ENCODE measurements at places on chromosomes 5 and 9.

GRCh38 chr9:108083160-108083750 lies 593.7 kb upstream of the KLF4 start:
- DNase-seq, result peak; percentile 14

GRCh38 chr9:105376893-105377292 lies 70.9 kb upstream of the FSD1L start:
- DNase-seq, result no peak

- DNase-seq, result peak; percentile 29
Observed at GRCh38 chr5:1380011-1380817, 35.3 kb upstream of the CLPTM1L start.

- no peak for DNase-seq
Observed at GRCh38 chr5:14464671-14465070, 116.9 kb upstream of the OTULINL start.

GRCh38 chr5:129361441-129362025 lies 98.6 kb upstream of the ADAMTS19 start:
- peak; percentile 17 for DNase-seq

DNA sequence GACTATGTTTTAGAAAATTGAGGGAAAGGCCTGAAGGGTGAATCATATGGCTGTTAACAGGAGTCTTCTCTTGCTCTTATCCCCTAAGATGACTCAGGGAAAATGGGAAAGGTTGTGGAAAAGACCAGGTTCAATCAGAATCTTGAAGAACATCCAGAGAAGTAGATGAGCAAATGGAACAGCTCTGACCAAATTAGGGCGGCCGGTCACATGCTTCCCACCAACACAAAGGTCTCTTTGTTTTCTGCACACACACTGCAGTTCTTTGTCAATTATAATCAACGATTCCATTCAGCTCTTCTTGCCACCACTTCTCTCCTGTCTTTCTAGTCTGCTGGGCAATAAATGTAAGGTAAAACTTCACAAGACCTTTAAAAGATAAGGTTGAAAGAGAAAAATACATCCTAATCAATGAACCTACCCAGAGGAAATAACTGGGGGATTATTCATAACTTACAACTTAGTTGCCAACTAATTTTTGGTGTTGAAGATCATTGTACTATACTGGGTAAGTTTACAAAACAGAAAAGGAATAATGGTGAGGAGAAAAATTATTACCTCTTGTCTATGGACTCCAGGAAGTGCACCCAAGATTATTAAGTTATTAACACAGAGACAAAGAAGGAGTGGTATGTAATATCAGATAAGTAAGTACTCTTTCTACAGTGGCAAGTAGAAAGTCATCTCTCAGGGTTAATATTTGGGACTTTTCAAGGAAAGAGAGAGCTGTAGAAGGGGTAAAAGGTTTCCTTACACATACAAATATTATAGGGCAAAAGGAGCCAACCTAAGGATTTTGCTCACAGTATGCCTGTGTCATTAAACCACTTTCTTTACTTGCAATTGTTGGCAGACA lies 441.9 kb upstream of the PIK3R1 start:
- DNase-seq, result no peak

GRCh38 chr5:95670568-95670967 lies 12.2 kb downstream of the SPATA9 start:
- DNase-seq, result no peak

GRCh38 chr5:17037751-17038150 lies 101.7 kb upstream of the MYO10 start:
- no peak for DNase-seq

DNA sequence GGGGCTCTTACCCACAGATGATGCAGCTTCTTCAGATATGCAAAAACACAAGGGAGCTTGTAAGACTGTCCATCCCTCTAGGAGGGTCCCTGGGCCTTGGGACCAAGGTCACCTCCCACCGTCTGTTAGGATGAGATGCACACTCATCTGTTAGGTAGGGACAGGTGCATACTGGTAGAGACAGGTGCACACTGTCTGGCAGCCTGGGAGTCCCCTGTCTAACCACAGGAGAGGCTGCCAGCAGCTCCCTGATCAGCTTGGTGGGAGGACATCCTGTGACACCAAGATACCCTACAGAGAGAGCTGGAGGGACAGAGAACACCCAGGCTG lies 13.2 kb downstream of the TSPAN17 start:
- no peak for DNase-seq

- DNase-seq, result no peak
Observed at GRCh38 chr5:138666226-138666742, 86.9 kb upstream of the CTNNA1 start.

GRCh38 chr9:76893395-76893932 lies 12.4 kb downstream of the PRUNE2 start:
- no peak for DNase-seq

GRCh38 chr5:139383275-139383992 lies at the start of gene SLC23A1:
Gene SLC23A1 (minus strand): TSS chr5:139383297. CDS start chr5:139383253, 44 bp downstream.
- no peak for DNase-seq

DNA sequence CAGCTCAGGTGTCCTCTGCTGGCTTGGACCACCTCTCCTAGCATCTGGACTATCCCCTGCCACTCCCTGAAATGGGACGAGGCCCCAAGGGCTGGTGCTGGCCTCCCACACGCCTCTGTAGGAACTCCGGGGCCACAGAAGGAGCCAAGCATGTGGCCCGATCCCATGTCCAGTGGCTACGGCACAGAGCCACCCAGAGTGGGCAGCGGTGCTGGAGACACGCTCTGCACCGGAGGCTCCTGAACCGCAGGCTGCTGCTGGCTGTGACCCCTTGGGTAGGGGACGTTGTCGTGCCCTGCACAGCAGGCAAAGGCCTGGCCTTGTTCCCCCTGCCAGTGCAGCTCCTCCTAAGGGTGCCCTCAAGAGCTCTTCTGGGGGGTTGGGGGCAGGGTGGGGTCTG lies 6.4 kb upstream of the CARD9 start:
- DNase-seq, result no peak

- no peak for DNase-seq
Observed at GRCh38 chr5:54611290-54611951, 93.9 kb downstream of the SNX18 start.

DNA sequence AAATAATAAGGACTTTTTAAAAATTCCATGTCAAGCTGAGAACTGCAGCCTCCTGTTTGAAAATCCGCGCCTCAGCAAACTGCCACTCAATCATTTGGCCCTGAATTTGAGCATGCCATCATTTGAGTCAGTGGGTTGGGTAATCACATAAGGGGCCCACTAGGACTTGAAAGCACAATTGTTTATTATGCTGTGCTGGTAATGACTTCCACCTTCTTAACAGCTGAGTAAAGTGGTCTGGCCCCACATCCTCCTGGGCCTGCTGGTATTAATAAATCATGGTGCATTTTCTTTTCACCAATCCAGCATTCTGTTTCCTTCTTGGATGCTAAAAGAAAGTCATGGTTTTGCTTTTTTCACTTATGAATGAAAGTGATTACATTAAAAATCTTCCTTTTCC lies 103.0 kb upstream of the CTSL start:
- no peak for DNase-seq

DNA sequence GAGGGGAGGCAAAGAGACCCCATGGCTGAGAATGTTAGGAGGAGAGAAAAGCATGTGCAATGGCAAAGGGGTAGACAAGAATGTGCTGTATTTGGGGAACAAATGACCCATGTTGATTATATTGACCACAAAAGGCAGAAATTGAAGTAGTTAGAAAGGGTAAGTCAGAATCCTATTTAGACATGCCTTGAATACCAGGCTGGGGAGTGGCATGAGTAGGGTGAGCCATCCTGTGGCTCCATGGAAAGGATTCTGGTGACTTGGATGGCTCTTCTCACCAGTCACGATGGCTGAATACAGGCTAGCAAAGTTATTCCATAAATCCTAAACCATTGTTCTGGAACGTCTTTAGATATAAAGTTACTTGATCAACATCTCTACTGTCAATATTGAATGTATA lies 73.4 kb upstream of the MEF2C start:
- DNase-seq, result no peak

DNA sequence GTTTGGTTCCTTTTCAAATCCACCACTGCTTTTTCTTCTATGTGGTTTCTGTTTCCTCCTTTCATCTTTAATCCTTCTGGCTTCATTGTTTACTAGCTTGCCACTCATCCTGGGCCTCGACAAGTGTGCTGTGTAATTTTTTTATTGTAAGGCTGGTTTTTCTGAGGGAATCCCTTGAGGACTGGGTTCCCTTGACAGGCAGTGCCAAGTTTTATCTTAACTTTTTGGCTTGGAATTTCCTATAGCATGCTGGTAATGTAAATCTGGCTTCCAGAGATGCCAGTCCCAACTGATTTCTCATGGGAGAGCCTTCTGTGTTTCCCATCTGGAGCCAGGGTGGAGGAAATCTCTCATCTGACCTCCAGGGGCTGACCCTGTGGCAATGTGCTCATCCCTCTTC lies 184.7 kb downstream of the ROR2 start:
- no peak for DNase-seq

GRCh38 chr5:14008819-14009311 lies 64.4 kb upstream of the DNAH5 start:
- DNase-seq, result no peak

DNA sequence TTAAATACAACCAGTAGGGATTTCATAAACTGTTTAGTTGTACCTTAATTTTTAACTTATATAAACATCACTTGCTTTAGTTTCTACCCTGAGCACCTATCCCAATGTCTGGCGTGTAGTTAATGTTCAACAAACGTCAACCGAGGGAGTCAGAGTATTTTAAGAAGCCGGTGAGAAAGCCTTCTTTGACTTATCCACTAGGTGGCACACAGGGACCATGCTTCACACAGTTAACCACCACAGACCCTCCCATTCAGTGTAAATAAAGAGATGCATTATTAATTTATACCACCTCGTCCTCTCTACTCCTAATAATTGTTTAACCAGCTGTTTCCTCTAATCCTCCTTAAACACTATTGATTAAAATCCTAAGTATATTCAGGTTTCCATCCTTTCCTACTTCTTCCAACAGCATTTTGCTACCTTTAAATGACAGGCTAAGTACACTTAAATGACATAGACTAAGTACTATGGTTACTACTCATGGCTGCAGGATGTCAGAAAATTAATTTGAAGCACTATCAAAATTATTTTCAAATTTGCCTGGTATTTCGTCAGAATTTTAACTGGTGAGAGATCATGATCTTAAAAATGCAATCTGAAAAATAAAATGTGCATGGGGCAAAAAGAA lies 2.3 kb downstream of the HAPLN1 start:
- DNase-seq, result peak; percentile 70

Measured in SK-N-DZ (cell line).